HAP-1 (cell line): ENCODE measurements at places on chromosomes 6 and 20.

DNA sequence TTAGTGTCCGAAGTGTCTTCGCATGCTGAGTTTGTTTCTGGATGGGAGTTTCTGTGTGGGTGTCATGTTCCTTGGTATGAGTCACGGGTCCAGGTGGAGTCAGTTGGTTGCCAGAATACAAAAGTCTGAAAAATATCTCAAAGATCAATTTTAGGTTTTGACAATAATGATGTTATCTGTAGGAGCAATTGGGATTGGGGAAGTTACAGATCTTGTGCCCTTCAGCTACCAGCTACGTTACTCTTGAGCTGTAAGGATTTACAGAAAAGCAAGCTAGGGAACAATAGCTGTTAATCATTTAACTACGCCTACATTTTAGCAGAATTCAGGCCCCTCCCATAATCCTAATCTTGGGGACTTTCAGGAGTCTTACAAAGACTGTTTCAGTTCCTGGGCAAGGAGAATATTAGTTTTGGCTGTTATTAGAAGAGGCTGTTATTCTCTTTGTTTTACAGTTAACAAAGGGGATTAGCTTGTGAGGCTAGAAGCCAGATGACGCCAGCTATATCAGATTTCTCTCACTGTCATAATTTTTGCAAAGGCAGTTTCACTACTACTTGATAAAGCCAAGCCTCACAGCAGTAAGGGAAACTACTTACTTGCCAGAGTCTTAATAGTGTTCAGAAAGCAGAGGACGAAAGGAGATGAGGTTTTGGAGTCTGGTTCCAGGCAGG is 15.4 kb upstream of the SLC22A16 start:
- peak; percentile 39 for DNase-seq

DNA sequence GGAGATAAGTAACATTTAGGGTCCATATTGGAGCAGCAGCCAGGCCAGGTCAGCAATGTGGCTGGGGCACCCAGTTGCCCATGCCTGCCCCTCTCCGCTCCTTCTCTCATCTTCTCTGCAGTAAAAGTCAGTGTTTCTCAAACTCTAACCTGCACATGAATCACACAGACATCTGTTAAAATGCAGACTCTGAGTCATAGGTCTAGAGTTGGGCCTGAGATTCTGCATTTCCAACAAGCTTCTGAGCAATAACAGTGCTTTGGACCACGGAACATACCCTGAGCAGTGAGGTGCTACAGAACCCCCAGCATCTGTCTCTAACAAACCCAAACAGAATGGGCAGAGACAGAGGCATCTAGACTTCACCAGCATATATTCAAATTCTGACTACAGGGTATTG is 10.1 kb downstream of the PHF10 start:
- no peak for DNase-seq

- no peak for DNase-seq
Observed at GRCh38 chr6:20533746-20534294, 437 bp upstream of the CDKAL1 start.

- no peak for DNase-seq
Observed at GRCh38 chr6:100378576-100378975, 86.1 kb downstream of the SIM1 start.

- DNase-seq: no peak
Observed at GRCh38 chr20:58700121-58700821, 7.7 kb downstream of the NPEPL1 start.

DNA sequence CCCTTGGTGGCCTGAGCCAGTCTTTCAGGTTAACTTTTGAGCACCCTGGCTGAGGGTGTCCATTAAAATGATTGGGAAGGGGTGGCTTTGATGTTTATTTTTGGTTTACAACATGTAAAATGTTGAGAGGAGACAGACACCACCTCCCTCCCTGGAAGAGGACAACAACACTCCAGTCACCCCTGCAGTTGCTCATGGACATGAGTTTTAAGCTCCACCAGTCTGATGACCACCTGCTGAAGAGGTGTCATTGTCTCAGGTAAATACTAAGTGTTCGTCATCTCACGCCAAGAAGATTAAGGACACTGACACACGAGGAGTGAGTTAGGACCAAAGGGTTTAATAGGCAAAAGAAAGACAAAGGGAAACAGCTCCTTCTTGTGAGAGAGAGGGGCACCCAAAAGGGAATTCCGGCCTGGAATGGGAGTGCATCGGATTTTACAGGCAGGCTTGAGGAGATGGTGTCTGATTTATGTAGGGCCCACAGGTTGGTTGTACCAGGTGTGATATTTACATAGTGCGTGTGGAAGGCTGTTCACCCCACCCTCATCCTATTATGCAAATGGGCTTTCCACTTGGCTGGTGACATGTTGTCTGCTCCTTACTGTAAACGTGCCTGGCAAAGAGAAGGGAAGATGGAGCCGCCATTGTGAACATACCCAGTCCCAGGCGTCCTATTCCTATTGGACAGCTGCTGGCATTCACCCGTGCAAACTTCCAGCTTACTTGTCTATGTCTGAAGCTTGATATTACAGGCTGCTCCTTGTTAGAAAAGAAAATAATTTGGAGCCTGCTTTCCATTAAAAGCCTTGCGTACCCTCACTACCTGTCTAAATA is 6.6 kb downstream of the HLA-B start:
- no peak for DNase-seq

DNA sequence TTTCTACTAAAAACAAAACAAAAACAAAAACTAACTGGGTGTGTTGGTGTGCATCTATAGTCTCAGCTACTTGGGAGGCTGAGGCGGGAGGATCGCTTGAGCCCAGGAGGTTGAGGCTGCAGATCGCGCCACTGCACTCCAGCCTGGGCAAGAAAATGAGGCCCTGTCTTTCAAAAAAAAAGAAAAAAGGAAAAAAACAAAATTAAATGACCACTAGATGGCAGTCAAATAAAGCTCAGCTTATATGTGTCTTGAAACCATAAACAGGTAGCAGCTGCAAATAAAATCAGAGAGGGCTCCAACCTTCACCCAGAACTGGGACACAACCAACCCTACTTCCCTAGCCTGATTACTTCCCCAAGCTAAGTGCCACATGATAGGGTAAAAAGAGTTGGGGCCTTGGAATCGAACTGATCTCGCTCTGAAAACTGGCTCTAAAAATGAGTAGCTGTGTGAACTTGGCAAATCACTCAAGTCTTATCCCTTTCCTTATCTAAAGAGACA is 67.1 kb upstream of the ADGRF4 start:
- peak; percentile 11 for DNase-seq

DNA sequence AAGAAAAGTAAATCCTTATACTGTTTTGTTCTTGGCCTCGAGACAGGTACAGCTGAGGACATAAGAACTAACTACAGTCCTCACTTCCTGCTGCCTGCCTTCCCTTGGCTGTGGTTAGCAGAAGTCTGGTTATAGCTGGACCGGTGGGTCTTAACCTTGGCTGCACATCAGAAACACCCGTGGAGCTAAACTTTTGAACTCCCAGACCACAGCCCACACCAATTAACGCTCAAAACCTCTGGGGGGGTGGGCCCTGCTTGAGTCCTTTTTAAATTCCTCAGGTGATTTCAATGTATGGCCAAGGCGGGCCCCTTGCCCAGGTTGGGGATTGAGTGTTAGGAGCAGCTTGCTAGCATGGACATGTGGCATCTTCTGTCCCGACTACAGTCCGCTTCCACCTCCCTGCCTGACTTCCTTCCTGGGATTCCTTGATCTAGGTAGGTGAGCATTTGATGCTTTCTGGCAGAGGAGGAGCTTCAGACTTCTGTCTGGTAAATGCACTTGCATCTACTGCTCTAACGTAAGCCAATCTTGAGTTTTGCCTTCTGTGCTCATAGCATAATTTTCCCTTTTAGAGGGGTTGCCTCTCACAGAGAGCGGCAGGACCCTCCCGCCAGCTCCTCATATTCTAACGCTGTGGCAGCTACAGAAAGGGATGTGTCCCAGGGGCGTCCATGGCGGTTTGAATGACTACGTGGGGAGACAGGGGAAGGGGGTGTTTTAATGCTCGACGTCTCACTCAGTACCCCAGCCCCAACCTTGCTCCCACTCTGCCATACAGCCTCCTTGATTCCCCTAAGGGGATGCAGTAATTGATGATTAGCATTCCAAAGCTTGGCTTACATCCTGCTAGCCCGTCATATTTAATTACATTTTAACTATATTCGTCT is 390.1 kb downstream of the ZFAND3 start:
- DNase-seq: no peak

DNA sequence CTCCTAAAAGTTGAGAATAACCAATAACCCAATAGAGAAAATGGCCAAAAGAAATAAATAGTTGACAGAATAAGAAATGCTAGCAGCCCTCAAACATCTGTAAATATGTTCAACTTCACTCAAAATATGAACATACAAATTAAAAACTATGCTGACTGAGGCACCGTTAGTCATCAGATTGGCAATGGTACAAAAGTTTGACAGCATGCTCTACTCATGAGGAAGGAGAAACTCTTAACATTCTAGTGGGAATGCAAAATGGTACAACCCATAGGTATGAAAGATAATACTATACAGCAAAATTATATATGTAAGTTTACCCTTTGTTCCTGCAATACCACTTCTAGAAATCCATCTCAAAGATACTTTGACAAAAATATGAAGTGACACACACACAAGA is 1.6 kb upstream of the ZSCAN12 start:
- no peak for DNase-seq

GRCh38 chr20:44584162-44584561 is 1.8 kb downstream of the PKIG start:
- DNase-seq: no peak

GRCh38 chr6:71393471-71393870 is 104.9 kb downstream of the OGFRL1 start:
- DNase-seq: no peak

- no peak for DNase-seq
Observed at GRCh38 chr6:68729377-68729903, 94.4 kb downstream of the ADGRB3 start.

GRCh38 chr6:28980137-28980851 is 24.8 kb downstream of the ZNF311 start:
- DNase-seq: peak; percentile 69

DNA sequence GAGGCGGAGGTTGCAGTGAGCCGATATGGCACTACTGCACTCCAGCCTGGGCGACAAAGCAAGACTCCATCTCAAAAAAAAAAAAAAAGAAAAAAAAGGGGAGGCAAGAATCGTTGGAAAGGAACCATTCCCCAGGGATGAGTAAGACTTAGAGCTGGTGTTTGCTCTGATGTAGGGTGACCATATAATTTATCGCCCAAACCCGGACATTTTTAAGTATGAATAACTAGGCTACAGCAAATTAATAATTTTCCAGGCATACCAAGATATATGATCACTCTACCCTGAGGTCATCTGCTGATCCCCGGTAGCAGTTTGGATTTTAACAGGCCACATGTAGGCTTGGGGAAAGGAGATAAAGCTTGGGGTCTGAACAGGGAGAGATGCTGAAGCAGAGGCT is 260.9 kb downstream of the BTBD9 start:
- no peak for DNase-seq

DNA sequence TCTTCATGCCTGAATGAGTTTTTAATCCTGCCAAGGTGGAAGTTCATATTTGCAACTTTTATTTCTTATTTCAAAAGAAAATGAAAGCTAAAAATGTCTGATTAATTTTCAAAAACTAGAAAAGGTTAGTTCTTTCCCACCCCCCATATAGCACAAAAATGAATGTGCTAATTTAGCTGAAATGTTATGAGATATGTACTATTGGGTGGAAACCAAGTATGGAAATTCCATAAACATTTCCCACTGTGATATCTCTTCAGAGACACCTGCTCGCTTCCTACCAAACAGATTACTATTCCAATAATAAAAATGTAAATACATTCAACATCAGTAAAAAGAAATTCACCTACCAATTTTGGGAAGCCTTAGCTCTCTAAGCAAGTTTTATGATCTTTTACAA is 678.6 kb upstream of the ID4 start:
- DNase-seq: no peak

DNA sequence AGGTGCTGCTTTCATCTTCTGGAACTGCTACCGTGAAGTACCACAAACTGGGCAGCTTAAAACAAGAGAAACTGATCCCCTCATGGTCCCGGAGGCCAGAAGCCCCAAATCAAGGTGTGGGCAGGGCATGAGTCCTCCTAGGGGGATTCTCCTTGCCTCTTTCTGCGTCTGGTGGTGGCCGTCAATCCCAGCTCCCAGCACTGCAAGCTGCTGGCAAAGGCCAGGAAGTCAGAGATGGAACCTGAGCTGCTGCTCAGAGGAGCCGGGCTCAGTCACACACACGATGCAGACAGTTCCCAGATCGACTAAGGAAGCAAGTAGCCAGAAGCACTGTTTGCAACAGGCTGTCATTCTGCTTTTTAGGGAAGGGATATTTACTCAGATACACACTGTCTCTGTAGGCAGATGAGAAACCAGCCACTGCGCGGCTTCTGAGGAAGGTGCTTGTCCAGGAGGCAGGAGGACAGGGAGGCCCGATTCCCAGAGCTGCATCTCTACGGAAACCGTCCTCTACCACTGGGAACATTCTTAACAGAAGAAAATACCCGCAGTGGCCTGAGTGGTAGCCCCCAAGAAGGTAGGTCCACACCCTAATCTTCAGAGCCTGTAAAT is 15.5 kb downstream of the BHLHE23 start:
- DNase-seq: no peak

- DNase-seq: no peak
Observed at GRCh38 chr6:136886091-136886490, 36.0 kb upstream of the SLC35D3 start.

DNA sequence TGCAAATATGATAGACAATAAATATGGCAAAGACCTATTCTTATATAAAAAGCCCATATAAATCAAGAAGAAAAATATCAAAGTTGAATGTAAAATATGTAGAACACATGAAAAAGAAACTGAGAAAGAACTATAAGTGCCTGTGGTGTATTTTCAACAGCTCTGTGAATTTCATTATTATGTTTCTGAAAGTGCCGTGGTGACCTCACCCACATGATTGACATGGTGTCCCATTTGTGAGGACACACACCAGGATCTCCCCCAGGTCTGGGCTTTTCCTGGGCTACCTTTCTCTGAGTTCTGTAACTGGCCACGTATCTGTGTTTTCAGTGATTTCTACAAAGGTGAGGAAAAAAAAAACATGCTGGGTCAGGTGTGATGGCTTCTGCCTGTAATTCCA is 86.7 kb downstream of the BMP6 start:
- DNase-seq: no peak

- no peak for DNase-seq
Observed at GRCh38 chr20:63027922-63028389, 21.2 kb upstream of the BHLHE23 start.
